Fibroblast of skin of right quadriceps (primary cell): ENCODE measurements at places on chromosomes 4 and X.

- peak; percentile 34 for DNase-seq
Measured at GRCh38 chrX:14032406-14032805, 2.7 kb upstream of the GEMIN8 start.

- peak; percentile 0 for DNase-seq
Measured at GRCh38 chrX:84907324-84907968, 96.2 kb upstream of the APOOL start.

- DNase-seq: peak; percentile 26
Measured at GRCh38 chr4:150579551-150580234, 2.3 kb upstream of the MAB21L2 start.

DNA sequence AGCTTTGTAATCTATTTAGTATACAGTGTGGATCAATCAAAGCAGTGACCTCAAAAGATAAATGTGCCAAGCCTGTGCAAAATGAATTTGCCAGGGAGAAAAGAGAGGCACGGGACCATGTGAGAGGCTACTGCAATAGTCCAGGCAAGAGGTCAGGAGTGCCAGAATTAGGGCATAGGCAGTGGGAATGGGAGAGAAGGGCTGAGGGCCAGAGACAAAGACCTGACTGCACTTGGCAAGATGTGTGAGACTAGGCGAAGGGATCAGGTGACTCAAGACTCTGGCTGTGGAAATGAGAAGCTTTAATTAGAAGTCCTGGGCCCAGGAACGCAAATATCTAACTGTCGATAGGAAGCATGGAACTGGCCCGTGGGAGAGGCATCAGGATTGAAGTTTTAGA is 168.1 kb downstream of the DHX15 start:
- DNase-seq: no peak

DNA sequence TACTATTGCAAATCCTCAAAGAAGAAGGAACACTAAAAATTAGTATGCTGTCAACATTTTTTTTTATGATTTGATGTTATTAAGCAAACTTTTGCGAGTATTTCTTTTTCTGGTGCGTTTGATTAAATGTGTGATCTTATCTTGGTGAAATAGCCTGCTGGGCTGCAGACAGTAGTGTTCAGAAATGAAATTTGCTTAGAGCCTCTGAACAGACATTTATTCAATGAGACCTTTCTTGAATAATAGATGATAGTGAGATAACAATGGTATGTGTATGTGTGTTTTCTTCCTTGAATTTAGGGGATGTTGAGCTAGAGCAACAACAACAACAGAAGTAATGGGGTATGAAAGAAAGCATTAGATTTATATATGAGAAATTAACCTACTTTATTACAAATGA is 12.7 kb downstream of the ADGRL3 start:
- DNase-seq: no peak

- DNase-seq: peak; percentile 96
Measured at GRCh38 chr4:141350122-141350905, 129.6 kb downstream of the ZNF330 start.

GRCh38 chr4:144902614-144903013 is 195.4 kb downstream of the ANAPC10 start:
- DNase-seq: no peak

DNA sequence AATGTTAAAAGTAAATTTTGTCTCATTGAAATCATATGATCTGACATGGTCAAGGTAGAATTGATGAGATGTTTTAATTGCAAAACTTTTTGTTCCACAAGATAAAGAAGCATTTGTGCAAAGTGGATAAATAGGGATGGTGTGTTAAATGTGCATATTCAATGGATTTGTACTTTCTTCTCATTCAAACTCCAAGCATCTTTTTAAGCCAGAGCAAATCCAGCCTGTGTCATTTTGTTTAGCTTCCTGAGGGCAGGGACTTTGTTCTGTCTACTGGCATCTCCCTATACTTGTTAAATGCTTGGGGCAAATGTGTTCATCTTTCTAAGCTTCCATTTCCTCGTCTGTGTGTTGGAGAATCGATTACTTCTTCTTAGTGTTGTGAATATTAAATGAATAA is 200.3 kb downstream of the SLIT2 start:
- no peak for DNase-seq

- DNase-seq: peak; percentile 57
Measured at GRCh38 chr4:38950159-38950558, 82.0 kb downstream of the TMEM156 start.

DNA sequence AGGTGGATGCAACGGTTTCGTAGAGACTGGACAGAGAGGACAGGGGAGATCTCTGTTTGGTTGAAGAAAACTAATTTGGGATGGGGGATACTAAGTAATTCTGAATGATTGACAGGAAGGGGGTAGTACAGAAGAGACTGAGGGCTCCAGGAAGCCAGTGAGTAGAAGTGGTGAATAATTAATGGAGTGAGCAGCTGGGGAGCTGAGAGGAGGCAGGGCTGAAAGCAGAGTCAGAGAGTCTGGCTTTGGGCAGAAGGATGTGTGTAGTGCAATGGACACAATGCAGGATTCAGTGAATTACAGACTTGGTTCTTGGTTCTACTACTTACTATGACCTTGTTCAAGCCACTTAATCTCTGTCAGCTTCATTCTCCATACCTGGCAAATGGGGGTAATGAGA is 161.7 kb downstream of the RBMX2 start:
- DNase-seq: no peak

DNA sequence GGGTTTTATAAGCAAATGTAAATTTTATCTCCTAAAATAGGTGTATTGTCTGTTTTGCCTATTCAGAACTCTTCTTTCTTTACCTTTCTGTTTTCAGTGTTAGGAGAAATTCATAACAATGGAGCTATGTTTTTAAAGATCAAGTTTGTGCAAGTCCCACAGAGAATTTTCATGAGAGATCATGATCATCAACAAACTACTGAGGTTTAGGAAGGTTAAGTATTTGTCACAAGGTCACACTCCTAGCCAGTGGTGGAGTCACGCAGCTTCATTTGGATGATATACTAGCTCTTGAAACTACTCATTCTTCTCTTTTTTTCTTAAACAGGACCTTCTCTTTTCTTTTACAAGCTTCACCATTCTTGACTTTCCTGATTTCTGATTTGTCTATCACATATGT is 892.6 kb upstream of the FRG1 start:
- no peak for DNase-seq

DNA sequence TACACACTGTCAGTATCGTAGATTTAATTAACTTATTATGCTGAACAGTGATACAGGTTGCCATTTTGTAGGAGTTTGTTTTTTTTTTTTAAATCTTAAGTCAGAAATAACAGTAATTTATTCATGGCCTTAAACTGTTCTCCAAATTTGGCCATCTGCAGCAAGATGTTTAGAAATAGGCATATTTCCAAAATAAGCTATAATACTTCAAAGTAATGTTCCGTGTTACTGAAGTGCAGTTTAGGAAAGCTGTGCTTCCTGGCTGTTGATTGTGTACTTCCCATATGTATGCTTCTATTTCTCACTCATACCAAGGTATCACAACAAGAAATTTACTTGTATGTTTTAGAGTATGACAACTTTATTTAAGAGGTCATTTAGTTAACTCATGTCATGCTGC is 28.9 kb downstream of the CPEB2 start:
- no peak for DNase-seq

DNA sequence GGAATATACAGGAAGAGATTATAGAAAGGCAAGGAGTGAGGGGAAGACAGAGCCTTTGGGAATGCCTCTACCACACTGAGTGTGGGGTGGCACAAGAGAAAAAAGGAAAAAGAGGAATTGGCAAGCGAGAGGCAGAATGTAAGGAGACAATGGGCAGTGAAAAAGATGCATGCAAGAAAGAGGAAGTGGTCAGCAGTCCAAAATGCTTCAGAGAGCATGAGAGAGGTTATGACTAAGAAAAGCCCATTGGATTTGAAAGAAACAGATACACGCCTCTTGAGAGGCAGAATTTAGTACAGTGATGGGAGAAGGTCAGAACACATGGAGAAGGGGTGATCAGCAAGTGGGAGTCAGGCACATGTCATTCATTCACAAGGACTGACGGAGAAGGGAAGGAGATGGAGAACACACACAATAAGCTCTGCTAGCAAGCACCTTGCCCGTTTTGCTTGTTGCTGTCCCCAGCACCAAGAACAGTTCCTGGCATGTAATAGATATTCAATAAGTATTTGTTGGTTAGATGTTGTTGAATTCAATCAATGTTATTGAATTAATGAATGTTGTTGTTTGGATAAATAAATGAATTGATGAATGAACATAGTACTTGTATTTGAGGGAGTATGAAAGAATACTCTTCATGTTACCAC is 6.3 kb downstream of the DCHS2 start:
- DNase-seq: no peak

- DNase-seq: peak; percentile 60
Measured at GRCh38 chrX:10447564-10448214, 172.7 kb downstream of the MID1 start.

DNA sequence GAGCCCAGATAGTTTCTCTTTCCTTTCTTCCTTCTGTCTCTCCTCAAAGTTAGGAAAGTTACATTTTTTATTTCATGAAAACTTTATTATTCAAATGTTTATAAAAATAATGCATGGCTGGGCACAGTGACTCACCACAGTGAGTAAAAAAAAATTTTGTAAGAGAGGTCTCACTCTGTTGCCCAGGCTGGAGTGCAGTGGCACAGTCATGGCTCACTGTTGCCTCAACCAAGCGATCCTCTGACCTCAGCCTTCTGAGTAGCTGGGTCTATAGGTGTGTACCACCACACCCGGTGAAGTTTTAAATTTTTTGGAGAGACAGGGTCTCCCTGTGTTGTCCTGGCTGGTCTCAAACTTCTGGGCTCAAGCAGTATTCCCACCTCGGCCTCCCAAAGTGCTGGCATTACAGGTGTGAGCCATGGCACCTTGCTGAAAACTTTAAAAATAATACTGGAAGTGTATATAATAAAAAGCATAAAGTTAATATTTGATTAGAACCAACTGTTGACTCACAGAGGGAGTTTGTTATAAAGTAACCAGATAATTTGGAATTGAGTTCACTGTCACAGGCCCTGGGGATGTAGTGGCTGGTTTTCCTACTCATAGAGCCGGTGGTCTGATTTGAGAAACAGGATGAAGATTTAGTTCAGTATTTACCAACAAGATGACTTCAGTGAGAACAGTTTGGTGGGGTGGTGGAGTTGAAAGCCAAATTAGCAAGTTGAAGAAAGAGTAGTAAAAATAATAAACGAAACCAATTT is 18.0 kb downstream of the CMC4 start:
- no peak for DNase-seq

GRCh38 chr4:11397819-11398610 is 30.7 kb downstream of the HS3ST1 start:
- no peak for DNase-seq

DNA sequence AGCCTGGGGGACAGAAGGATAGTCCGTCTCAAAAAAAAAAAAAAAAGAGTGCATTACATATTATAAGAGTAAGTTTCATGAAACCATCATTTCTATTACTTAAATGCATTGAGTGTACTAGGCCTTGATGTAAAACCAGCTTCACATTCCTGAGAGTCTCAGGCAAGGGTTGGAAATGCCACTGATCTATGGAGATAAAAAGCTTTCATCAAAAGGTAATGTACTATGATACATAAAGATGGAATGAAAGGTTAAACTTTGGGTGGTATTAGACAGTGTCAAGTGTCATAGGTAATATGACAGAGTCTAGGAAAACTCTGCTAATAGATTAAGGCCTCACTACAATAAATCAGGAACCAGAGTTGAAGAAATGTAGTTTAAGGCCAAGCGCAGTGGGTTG is 7.4 kb downstream of the CFAP97 start:
- no peak for DNase-seq

GRCh38 chr4:15774020-15774420 is 4.1 kb upstream of the CD38 start:
- DNase-seq: no peak

DNA sequence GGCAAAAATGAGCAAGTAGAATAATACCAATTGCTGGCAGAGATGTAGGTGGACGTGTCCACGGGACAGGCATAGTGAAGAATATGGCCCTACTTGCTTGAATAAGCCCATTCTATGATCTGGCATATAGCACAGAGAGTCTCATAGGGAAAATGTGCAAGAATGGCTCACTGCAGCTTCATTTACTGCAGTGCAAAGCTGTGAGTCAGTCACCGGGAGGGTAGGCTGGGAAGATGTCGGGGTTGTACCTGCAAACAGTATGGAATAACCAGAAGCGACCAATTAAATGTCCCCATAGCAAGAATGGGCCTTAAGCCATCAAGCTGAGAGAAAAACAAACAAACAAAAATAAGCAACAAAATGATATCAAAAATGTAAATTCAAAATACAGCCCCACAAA is 74.3 kb downstream of the DHX15 start:
- no peak for DNase-seq

GRCh38 chr4:160175064-160175643 is 1072.3 kb downstream of the RAPGEF2 start:
- DNase-seq: peak; percentile 21

GRCh38 chr4:36207831-36208520 is 36.3 kb downstream of the ARAP2 start:
- DNase-seq: no peak

DNA sequence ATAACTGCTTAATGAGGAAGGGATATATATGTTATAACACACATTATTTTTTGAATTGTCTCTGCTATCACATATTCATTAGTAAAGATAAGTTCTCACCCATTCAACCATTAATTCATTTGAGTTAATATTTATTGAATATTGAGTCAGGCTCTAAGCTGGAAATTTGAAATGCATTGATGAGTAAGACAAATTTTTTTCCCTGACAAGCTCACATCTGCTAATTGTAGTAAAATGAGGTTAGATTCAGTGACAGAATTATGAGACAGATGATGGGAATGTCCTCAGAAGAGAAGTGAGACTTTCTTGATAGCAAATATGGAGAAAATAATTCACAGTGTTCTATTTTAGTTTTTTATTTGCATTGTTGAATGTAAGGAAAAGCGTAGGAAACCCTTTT is 194.3 kb downstream of the SLC4A4 start:
- DNase-seq: peak; percentile 17

DNA sequence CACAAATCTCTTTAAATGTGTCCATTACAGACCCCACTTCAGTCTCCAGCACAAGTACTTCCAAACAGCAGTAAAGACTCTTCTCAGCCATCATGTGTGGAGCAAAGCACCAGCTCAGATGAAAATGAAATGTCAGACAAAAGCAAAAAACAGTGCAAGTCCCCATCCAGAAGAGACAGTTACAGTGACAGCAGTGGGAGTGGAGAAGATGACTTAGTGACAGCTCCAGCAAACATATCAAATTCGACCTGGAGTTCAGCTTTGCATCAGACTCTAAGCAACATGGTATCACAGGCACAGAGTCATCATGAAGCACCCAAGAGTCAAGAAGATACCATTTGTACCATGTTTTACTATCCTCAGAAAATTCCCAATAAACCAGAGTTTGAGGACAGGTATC is 78.0 kb downstream of the SLC10A6 start:
- DNase-seq: no peak

- no peak for DNase-seq
Measured at GRCh38 chr4:94926936-94927335, 169.2 kb downstream of the BMPR1B start.

- DNase-seq: no peak
Measured at GRCh38 chr4:43837171-43837570, 611.4 kb downstream of the KCTD8 start.
